GF-D8 (cell line): ENCODE measurements at places on chromosomes 6 and 20.

- no peak for DNase-seq
Measured at GRCh38 chr20:5467086-5467485, 150.3 kb upstream of the PROKR2 start.

- no peak for DNase-seq
Measured at GRCh38 chr6:28124971-28125353, 553 bp downstream of the ZSCAN16 start.

- DNase-seq, result no peak
Measured at GRCh38 chr6:53524455-53524815, 20.5 kb downstream of the GCLC start.

DNA sequence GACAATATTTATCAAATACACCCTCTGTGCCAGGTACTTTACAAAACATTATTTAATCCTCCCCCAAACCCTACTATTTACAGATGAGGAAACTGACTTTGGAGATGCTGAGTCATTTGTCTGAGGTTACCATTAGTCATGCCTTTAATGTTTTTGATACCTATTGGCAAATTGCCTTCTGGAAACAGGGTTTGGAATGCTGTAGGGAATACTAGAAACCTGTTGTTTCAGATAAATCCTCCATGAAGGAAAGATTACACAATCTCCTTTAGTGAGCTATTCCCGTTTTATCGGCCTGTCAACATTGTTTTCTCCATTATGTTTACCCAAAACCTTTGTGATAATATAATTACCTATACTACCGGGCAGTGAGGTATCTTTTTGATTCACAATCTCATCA lies 93.6 kb upstream of the ADGRF1 start:
- no peak for DNase-seq

- no peak for DNase-seq
Measured at GRCh38 chr20:63590218-63591146, 16.4 kb upstream of the HELZ2 start.

- DNase-seq, result no peak
Measured at GRCh38 chr6:128241216-128241615, 279.2 kb downstream of the PTPRK start.

GRCh38 chr6:110509617-110510241 lies 33.3 kb upstream of the SLC22A16 start:
- peak; percentile 8 for DNase-seq

- DNase-seq, result no peak
Measured at GRCh38 chr20:4412216-4412615, 309.5 kb upstream of the PRND start.

GRCh38 chr6:150233843-150234269 lies 91.0 kb downstream of the PPP1R14C start:
- no peak for DNase-seq

DNA sequence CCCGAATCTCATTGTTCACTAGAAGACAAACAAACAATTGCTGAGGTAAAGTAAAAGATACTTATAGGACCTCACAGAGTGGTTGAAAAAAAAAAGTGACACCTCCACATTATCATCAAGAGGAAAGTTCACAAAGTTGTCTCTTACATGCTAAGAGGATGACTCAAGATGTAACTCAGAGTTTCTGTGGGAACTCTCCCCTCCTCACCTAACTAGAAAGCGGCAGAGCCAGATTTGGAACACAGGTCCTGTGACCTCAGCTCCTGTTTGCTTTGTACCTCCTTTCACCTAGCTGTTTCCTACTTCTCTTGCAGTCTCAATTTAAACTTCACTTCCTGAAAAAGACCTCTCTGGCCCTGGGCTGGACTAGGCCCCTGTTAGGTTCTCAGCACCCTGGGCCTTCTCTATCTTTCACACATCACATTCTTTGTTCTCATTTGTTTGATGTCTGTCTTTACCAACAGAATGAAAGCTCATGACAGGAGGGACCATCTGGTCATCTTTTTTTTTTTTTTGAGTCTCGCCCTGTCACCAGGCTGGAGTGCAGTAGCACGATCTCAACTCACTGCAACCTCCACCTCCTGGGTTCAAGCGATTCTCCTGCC lies 60.8 kb downstream of the CD24 start:
- DNase-seq, result no peak

GRCh38 chr6:109978174-109979032 lies at the start of gene GPR6:
Gene GPR6, plus strand, starts transcription at chr6:109978311. Its CDS starts 802 bp downstream, at chr6:109979113.
- DNase-seq, result no peak

DNA sequence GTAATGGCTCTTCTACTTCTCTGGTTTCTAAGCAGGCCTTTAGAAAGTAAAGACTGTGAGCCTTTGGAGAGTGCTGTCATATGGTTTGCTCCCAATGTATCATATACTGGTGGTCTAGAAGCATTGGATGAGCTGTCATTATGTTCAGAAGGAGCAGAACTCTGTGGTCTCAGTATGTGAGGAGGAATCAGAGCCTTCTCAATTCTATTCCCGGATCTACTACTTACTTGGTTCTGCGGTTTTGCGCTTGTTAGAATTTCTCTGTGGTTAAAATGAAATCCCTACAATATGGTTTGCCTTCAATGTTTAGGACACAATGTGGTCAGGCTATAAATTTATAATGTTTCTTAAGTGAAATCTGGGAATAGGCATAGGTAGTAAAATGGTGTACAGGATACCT lies 64.6 kb downstream of the RWDD2A start:
- DNase-seq, result no peak

- DNase-seq, result no peak
Measured at GRCh38 chr20:46214824-46215488, 93.3 kb downstream of the CDH22 start.

GRCh38 chr6:151729829-151730495 lies 77.5 kb upstream of the ESR1 start:
- no peak for DNase-seq

- no peak for DNase-seq
Measured at GRCh38 chr6:157087974-157088373, 235.3 kb downstream of the TMEM242 start.

- peak; percentile 63 for DNase-seq
Measured at GRCh38 chr6:104711371-104711770, 148.3 kb downstream of the HACE1 start.

DNA sequence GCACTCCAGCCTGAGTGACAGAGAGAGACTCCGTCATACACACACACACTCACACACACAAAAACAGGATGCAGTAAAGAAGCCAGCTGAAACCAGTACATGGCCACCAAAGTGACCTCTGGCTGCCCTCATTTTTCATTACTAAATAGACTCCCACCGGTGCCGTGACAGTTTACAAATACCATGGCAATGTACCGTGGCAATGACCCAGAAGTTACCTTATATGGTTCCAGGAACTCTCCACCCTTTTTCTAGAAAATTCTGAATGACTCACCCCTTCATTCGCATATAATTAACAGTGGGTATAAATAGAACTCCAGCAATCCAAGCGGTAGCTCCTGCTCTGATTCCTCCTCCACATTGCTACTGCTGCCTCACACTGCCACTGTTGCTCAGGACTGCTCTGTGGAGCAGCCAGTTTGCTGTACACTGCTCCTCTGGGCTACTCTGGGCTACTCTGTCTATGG lies 57.7 kb downstream of the SNX5 start:
- no peak for DNase-seq

GRCh38 chr6:39223061-39223460 lies 6.2 kb downstream of the KCNK5 start:
- no peak for DNase-seq

DNA sequence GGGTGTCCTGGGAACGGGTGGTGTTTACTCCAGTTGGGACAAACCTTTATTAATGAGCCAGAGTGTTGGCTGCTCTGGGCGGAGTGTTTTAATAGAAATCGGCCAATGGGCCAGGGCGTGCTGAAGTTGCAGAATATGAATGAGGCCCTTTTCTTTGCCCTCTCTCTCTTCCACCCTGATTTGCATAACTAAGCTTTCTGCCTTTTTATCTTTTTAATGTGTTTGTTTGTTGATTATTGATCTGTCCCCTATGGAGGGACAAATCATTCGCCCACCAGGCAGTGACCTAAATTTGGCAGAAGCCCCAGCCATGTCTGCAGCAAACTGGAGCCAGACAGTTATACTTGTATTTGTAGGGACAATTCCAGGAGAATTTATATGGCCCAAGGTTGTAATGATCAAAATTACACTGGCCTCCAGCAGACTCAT lies 420.9 kb downstream of the PREX1 start:
- DNase-seq, result no peak

- DNase-seq, result no peak
Measured at GRCh38 chr6:16677458-16677857, 83.8 kb downstream of the ATXN1 start.

- DNase-seq, result no peak
Measured at GRCh38 chr6:134079406-134079921, 27.0 kb upstream of the SLC2A12 start.
